SK-N-SH (cell line): ENCODE measurements at places on chromosomes 6 and 20.

GRCh38 chr6:43506667-43507471 lies 3.3 kb downstream of the LRRC73 start:
- peak; percentile 89 for DNase-seq

DNA sequence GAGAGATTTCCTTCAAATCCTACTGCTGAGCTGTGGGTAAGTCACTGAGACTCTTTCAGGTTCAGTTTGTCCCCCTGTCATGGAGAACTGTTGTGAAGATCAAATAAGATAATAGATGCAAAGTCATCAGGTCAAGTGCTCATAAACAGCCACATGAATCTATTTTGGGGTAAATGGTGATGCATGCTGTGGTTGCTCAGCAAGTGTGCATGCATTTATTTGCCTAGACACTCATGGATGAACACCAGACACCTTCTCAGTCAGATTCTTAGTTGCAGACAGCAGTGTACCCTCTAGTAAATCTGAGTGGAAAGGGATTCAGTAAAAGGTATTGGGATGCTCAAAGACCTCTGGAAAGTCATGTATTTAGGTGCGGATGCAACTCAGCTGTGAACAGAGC lies 168.0 kb upstream of the FOXA2 start:
- DNase-seq: no peak

DNA sequence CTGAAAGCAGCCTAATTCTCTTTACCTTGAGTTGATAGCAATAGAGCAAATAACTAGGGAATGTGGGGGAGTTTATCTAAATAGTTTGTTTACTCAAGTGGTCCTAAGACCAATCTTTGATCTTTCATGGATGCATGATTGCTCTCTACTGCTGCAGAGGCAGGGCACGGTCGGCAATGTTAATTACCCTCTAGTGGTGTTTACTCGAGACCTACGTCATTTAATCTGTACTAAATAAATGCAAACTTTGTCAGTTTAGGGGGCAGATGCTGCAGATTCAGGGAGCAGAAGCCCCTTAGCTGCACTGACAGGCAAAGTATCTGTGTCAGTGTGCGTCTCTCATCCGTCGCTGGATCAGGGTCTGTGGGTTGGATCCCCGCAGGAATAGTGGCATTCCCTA lies 6.9 kb downstream of the RTN4IP1 start:
- DNase-seq: no peak

- no peak for DNase-seq
Measured at GRCh38 chr6:81608776-81609175, 143.7 kb downstream of the TENT5A start.

DNA sequence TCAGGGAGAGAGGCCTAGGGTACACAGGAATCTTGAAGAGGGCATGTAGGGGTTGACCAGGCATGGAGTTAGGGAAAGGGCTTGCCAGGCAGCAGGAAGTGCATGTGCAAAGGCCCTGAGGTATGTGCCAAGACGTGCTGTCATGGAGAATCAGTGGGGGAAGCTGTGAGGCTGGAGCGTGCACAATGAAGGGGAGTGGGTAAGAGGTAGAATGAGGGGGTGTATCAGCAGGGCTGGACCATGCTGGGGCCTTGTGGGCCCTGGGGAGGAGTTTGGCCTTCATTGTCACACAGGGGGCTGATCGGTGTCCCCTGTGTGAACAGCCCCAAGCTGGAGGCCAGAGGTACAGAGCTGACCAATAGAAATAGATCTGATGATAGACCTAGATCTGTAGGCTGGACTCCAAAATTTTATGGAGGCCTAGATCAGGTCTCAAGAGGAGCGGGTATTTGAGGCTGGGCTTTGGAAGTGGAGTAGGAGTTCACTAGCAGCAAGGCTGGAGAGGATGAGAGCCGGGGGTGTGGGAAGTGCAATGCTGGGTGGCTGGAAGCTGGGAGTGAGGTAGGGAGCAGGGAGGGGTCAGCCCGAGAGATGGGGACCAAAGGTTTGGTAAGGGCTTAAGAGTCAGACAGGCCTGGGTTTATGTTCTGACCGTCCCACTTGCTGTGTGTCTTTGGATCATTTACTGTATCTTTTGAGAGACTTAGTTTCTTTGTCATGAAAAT lies 3.0 kb downstream of the SRC start:
- peak; percentile 14 for DNase-seq

GRCh38 chr20:25207149-25207959 lies 11.8 kb downstream of the ENTPD6 start:
- DNase-seq: peak; percentile 20

DNA sequence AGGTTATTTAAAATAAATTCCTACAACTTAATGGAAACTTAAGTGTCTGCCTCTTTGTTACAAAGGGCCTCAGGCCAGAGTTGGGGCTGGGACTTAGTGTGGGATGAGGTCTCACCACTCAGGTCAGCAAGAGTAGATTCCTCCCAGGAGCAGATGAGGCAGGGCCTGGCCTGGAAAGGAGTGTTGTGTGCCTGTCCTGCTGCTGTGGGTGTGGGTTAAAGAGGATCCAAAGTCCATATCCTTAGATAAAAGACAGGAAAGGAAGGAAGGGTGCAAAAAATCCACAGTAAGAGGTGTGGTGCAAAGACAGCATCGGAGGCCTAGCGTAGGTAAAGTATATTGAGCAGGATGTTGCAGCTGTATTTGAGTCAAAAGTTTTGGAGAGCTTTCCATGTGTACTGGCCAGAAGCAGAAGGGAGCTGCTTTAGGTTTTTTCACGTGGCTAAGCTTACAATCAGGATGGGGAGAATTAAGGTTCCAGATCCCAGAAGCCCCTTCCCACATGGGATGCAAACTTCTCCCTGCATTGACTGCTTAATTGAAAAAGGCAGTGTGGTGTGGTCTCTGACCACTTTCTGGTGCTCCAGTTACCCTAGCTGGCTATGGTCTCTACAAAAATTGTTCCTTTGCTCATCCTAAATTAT lies 12.8 kb upstream of the PLCG1 start:
- no peak for DNase-seq

DNA sequence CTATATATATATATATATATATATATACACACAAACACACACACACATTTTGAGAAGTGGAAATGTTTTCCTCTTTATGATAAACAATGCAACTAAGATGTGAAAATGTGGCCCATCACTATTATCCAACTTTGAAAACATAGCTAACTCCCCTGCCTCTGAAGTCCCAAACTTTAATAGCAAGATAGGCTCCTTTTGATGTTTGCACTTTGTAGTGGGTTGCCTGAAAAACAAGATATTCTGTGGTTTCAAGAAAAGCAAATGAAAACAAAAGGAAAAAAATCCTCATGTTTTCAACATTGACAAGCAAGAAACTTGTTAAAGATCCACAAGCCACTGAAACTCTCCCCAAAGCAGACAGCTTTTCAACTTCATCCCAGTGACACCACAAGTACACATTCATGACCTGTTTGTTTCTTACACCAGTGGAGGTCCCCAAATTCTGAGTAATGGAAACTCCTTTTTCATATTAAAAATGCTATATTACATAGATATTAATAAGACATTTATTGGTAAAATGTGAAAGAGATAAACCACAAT lies 90.0 kb downstream of the IPCEF1 start:
- DNase-seq: no peak

DNA sequence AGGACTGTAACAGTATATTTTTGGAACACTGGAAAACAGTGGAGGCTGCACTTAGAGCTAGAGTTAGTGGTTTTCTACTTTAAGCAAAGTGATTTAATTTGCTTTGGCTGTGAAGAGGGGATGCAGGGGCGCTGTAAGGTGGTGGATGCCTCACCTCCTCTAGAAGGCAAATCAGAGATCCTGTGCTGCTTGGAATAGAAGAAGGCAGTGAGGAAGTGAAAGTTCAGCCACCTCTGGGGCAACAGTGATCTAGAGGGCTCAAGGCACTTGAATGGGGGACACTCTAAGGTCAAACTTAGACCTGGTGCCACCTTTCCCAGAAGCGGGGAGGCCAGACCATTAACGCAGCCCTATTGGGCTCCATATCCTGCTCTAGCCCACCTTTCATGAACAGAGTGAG lies 19.0 kb upstream of the SNRPB2 start:
- DNase-seq: no peak

DNA sequence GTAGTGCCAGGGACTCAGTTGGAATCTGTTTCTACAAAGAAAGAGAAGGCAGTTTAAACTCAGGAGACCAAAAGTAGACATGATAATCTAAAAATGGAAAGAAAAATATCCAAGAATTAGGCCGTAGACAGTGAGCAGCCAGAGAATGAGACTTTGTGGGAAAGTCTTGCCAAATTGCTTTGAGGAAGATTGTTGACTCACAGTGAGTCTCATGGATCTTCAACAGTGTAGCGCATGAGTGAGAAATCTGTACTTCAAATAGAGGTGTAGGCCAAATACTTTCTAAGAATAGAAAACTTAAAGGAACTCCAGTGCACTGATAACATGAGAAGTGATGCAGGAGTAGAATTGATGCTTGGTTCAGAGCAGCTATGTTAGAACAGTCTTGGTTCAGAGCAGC lies 284.5 kb downstream of the HTR1B start:
- DNase-seq: no peak

DNA sequence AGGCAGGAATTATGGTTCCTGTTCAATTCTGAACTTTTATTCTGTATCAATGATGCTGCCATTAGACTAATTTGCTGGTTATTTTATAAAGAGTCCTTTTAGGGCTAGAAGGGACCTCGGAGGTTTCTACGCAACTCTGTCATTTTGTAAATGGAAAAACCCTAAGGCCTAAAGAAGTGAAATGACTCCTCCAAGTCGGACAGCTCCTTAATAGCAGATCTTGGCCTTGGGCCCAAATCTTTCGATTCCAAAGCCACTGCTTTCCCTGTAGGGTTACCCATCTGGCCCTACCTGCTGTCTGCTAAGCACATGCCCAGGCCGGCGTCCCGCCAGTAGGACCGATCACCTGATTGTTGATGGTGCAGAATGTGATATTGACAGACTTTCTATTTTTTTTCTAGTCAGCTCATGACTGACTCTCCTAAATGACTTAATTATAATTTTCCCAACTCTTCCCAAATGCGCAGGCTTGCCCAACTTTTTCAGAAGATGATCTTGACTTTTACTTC lies 40.2 kb downstream of the PLEKHG1 start:
- DNase-seq: no peak

DNA sequence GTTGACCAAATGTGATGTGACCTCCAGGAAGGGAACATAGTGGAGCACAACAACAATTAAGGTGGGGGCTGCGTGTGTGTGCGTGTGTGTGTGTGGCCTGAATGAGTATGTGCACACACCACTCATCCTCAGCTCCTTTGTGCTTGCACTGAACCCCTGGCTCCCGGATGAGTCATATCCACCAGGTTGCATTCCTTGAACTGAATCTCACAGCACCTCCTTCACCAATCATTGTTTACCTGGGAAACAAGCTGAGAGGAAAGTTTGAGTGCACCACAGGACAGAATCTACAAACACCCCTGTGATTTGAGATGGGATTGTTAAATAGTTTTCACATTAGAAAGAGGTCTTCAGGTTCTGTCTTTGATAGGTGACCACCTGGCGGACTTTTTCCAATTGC lies 33.7 kb upstream of the GPR6 start:
- DNase-seq: no peak

DNA sequence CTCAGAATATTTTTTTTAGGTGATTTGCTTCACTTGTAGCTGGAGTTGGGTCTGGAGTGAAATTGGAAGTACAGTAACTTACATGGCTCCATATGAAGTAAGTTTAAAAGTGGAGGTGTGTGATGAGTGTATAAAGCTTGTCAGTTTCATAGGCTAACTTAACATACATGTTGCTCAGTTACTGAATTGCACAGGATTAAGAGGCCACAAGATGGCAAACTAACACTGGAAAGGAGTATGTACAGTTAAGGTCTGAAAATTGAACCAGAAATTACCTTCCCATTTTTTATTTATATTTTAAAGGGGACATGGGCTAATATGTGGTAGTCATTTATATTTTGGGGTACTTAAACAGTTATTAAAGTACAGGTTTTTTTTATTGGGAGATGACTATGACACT lies 45.3 kb upstream of the SMIM8 start:
- peak; percentile 18 for DNase-seq

DNA sequence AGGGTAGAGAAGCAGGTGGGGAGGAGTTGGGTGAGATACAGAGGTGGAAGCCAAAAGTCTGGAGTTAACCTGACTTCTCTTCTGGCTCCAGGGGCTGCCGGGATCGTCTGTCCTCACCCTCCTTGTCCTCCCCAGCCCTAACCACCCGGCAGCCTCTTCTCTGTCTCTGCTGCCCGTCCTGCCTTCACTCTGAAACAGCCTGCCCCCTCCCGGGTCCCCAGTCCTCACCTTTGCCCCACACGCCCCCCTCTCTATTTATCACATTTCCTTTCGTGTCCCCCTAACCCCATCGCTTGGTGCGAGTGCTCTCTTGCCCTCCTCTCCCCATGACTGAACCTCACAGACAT lies 5.7 kb downstream of the RING1 start:
- no peak for DNase-seq

GRCh38 chr6:131949909-131950766 lies 1.0 kb downstream of the CCN2 start:
- peak; percentile 74 for DNase-seq

DNA sequence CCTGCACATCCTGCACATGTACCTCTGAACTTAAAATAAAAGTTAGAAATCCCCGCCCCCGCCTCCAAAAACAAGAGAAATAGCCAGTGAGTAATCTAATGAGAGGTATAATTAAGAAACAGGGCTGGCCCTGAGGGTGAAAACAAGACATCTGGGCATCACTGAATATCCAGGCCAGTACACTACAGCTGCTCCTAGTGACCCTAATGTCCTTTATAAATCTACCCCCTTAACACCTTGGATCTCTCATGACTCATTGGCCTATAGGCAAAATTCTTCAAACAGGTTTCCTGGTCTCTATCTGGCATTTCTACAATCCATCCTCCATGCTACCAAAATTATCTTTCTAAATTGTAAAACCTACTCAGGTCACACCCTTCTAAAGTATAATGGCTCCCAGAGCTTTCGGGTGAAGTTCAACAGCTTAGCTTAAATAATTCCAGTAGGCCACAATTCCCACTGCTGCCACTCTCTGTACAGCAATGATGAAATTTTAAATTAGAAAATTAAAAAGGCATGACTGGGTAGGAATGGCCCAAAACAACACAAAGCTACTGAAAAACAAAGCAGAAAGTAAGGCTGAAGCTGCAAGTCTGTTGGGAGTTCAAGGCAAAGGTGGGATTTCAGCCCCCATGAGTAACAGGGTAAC lies 260.9 kb downstream of the GMDS start:
- no peak for DNase-seq

DNA sequence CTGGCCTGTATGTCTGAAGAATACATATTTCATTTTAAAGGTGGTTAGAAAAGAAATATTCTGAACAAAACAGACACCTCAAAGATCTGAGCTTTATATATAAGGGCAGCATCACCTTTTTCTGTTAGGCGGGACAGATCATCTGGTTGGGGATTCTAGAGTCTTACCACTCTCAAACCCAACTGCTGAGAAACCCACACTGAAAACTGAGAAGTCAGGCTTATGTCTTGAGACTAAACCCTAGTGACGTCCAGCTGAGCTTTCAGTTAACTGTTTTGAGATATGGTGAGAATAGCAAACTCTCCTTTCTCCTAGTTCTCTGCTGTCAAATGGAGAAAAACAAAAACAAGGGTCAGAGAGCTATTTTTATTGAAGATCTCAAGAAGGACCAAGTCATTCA lies 63.7 kb upstream of the CCN6 start:
- no peak for DNase-seq
